ENCODE measurements at places on chromosomes 1 and 21.

DNA sequence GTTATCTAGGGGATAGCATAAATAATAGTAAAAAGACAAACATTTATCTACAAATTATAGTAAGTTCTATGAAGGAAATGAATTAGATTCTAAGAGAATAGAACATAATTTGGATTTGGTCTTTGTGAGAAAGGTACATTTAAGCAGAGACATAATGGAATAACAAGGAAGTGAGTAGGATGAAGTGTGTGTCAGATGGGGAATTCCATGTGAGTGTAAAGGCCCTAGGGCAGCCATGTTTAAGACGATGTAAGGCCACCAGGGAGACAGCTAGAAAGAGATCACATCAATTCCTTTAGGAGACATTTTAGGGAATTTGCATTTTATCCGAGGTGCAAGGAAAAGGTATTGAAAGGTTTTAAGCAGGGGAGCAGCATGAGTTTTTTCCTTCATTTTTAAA lies 33.8 kb upstream of the ELAVL4 start:
- no peak for DNase-seq

DNA sequence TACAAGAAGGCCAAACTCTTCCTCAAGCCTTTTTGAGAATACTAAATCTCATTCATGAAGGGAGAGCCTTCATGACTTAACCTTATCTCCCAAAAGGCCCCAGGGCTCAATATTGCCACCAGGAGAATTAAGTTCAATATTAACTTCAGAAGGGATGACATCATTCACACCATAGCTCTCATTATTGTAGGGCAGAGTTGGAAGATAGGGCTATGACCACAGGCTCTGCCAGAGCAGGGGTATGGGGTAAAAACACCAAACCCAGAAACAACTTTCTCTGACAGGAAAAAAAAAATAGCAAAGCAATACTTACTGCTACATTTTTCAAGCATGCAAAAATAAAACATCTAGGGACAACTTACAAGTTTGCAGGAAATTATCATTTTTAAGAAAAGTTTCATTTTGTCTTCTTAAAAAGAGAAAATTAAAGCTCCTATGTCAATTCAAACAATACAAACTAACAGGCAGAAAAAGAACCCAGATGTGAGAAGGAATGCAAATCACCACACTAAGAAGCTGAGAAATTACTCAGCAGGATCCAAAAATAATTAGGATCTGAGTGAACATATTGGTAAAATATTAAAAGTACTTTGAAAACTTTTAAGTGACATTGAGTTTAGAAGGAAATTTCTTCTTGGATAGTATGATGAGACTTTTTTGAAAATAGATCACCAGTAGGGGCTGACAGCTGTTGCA lies 1156.5 kb downstream of the NCAM2 start:
- no peak for DNase-seq

GRCh38 chr1:46671554-46671953 lies at the start of gene TEX38:
TSS of gene TEX38 (plus strand) at chr1:46671854. CDS start at chr1:46671935, 81 bp downstream.
- no peak for DNase-seq

- no peak for DNase-seq
These were observed 10.0 kb upstream of the SLC2A1 start for GRCh38 chr1:42968654-42969053.

- DNase-seq = no peak
These were observed 59.8 kb upstream of the PPP2R5A start for GRCh38 chr1:212225416-212225815.

GRCh38 chr1:201399352-201400126 lies 415 bp upstream of the LAD1 start:
- no peak for DNase-seq

- no peak for DNase-seq
These were observed 137.4 kb downstream of the SYT2 start for GRCh38 chr1:202572867-202573266.

- DNase-seq = no peak
These were observed 61.2 kb downstream of the WNT9A start for GRCh38 chr1:227886503-227886961.

GRCh38 chr1:43773821-43774220 lies 66.5 kb downstream of the ST3GAL3 start:
- DNase-seq = no peak

GRCh38 chr1:72601035-72601674 lies 318.8 kb upstream of the NEGR1 start:
- DNase-seq = no peak

DNA sequence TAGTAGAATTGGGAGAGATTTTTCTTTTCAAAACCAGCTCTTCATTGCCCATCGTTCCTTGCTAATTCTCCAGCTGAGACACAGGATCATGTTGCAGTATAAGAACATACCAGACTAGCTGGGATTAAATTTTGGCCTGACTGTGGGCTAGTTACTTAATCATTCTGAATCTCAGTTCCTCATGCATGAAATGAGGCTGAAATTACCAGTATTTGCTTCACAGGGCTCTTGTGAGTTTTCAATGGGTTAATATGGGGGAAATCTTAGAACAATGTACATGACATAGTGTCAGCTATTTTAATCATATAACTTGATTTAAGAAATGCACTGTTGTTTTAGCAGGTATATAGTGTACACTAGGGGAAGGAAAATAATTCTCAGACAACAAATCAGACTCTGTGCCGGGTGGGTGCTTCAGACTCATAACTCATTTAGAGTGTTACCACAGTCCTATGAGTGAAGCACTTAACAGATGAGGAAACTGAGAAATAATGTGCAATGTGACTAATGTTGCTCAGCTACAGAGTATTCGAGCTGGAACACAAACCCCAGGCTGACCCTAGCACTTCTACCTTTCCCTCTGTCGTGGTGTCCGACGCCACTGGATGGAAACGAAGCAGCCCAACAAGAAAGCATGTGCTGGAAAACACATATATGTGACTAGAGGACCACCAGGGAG lies 137.6 kb upstream of the SGIP1 start:
- DNase-seq = no peak

DNA sequence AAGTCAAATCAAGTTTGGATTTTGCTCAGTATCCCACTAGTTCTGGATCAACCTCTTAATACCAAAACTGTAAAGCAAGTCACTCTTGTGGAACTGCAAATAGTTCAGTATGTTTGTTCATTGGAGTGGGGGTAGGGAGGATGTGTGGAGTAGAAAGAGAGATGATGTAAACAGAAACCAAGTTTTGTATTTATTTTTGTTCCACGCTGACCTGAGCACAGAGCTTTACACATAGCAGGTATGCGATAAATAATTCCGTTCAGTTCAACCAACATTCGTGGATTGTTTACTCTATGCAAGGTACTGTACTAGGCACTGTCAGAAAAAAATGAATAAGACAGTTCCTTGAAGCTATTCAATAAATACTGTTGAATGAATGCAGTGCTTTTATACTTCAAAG lies 4.5 kb upstream of the ZNF644 start:
- DNase-seq = no peak

- no peak for DNase-seq
These were observed 55.4 kb upstream of the KIF26B start for GRCh38 chr1:245099401-245099800.
